ENCODE measurements at places on chromosomes 7 and 10. TPM values are rescaled to one million over a fixed set of nuclear protein-coding genes. Genes with fewer than 3 reads are reported as not detected.

DNA sequence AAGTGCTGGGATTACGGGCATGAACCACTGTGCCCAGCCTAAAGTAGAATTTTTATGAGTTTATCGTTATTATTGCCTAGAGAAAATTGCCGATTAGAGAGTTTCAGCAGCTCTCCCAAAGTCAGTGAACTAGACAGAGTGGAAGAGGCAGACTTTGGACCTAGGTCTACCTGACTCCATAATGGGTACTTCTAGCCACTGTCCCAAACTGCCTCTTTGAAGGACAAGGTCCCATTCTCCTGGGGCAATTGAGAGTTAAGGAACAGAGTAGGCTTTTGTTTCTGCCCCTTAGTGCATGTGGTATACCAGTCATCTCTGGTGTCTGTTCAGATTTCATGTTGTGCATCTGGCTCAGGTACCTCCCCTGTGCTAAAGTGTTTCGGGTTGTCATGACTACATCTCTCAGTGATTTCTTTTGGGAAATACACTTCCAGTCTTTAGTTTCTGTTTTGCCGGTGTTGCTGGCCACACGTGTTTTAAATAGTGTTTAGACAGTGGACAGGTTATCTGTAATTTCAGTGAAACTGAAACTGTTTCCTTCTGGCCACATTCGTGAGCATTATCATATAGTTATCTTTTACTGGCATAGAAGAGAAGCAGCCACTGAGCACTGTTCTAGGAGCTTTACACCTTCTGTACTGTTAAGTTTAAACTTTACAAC is 4.7 kb downstream of the TMEM236 start:
- no peak for DNase-seq

- DNase-seq, result no peak
Measured at GRCh38 chr7:68629-69028, 123.7 kb upstream of the FAM20C start.

- DNase-seq, result no peak
Measured at GRCh38 chr7:141184532-141185190, 110.8 kb downstream of the TMEM178B start.

The SPACDR gene
- 1.2 TPM for total RNA-seq

DNA sequence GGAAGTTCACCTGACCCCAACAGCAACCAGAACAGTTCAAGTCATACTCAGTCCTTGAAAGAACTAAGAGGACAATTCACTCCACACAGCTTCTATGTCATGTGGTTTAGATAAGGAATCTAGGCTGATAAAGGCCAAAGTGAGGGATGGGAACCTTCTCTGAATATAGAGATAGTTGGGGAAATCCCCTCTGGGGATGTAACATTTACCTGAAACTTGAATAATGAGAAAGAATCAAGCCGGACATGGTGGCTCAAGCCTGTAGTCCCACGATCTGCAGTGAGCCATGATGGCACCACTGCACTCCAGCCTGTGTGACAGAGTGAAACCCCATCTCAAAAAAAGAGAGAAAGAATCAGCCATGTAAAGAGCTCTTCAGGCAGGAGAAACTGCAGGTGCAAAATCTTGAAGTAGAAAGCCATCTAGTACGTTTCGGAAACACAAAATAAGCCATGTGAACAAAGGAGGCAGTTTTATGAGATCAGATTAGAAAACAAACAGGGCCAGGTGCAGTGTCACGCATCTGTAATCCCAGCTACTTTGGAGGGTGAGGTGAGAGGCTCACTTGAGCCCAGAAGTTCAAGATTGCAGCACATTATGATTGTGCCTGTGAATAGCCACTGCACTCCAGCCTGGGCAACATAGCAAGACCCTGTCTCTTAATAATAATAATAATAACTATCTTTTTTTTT is 4.5 kb upstream of the DNMBP start:
- DNase-seq, result no peak

The GBX1 gene
- not detected for total RNA-seq

DNA sequence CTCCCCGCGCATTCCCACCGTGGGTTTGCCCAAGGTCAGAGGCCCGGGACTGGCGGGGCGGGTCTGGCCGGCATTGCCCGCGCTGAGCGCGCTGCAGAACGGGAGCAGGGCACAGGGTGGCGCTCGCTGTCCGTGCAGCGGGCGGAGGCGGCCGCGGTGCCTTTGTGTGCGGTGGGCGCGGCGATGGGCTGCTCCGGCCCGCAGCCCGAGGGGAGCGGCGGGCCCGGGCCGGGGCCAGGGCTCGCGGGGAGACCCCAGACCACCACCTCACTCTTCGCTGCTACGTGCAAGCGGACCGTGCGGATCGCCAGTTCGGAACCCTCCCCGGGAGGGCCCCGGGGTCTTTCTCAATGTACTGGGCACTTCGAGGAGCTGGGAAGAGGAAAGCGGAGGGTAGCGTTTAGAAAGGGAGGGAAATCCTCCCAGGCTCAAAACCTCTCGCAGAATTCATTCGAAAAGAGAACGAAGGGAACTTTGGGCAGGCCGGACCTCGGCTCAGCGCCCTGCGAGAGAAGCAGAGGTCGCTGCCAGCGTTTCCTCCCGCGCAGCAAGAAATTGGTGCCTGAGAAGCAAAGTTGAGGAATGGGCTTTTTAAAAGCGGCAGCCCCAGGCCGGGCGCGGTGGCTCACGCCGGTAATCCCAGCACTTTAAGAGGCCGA is 8.5 kb downstream of the SP8 start:
- no peak for DNase-seq

The HOXA11 gene
- total RNA-seq, result not detected

GRCh38 chr10:64546073-64546472 is 1024.9 kb downstream of the REEP3 start:
- no peak for DNase-seq

The MSMB gene
- total RNA-seq, result not detected

DNA sequence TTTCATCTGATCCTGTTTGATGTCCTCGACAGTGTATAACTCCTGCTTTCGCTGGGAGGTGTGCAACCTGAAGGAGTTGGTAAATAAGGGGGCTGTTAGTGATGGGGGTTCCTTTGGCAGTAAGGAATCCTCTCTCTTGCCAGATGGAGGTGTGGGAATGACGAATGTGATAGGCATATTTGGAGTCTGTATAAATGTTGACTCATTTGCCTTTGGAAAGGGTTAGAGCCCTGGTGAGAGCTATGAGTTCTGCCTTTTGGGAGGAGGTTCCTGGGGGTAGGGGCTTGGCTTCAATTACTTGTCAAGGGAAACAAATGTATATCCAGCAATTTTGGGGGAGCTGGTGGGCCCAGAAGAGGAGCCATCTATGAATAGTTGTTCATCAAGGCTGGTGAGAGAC is 11.4 kb upstream of the CHST3 start:
- no peak for DNase-seq

DNA sequence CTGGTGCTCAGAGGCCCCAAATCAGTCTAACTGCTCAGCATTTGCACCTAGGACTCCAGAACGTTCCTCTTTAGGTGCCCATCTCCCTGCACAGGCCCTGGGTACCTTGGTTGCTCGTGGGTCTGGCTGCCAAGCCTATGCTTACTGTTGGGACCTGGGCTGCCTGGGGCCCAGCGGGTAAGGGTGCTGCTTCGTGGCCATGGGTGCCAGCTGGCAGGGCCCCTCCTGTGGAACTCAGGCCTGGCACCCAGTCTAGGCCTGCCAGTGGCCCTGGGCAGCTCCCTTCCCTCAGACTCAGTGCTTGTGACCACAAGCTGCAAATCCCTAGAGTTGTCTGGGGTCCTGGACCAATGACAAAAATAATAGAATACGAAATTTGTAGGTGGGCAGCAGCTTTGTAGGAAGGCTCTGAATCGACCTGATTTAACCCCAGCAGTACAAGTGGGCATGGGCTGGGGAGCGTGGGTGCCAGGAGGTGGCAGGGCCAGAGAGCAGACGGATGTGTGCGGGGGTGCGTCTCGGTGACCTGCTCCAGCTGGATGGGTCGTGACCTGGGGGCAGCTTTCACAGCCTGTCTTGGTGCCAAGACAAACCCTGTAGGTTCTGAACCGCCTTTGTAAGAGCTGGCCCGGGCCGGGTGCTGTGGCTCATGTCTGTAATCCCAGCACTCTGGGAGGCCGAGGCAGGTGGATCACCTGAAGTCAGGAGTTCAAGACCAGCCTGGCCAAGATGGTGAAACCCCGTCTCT is 69.7 kb downstream of the MKI67 start:
- no peak for DNase-seq

DNA sequence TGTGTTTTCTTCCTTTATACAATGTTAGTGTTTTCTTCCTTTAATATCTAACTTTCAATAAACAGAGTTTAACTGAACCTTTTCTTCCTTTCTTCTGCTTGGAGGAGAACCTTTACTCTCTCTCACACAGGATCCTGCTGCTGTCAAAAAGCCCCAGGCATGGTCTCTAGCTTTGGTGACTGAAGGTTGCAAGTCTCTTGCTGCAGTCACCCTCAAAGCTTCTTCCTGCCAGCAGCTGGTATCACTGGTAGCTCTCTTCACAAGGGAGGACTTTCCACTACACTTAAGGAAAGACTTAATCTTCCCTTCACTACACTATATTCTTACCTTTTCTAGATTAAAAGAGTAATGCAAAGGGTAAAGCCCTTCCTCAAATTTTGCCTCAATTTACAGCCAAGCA is 153.4 kb downstream of the SGMS1 start:
- DNase-seq, result no peak

GRCh38 chr10:95480901-95481491 is 80.2 kb downstream of the SORBS1 start:
- DNase-seq, result no peak

DNA sequence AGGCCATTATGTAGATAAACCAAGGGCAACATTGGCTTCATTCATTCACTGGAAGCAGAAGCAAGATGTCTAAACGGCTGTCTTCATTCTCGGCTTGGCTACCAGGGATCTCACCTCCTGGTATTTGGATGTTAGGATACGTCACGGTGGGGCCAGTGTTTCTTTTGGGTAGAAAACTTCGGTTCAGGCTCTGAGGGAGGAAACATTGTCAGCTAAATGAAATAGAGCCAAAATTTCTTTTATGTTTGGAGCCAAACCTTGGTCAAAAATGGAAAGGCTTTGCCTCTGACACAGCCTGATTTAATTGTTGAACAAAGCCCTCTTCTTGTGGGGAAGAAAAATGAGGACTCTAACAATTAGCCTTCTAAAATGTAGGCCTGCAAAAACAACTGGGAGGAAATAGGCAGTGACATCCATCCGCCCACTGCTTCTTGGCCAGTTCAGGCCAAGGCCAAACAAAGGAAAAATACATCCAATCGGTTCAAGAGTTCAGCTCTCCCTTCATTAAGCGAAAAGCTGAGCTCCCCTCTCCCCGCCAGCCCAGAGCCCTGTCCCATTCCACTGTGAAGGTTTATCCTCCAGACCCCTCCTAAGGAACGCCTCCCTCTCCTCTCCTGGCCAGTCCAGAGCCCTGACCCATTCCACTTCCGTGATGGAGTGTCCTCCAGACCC is 44.4 kb downstream of the PFKFB3 start:
- DNase-seq, result peak; percentile 5

DNA sequence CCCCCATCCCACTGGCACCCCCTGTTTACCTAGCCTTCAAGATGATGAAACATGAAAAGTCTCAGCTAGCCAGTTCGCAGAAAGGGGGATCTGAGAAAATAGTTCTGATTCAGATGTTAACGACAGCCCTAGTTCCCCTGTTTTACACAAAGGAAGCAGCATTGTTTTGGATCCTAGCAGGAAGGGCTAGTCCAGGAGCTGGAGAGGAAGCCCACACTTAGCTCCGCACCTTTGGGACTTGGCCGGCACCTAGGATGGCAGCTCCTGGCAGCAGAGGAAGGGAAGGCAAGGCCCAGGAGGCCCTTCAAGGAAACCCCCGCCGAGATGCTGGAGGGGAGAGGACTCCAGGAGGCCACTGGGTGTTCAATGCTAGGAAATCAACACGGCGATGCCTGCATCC is 29.0 kb upstream of the MGMT start:
- DNase-seq, result no peak

DNA sequence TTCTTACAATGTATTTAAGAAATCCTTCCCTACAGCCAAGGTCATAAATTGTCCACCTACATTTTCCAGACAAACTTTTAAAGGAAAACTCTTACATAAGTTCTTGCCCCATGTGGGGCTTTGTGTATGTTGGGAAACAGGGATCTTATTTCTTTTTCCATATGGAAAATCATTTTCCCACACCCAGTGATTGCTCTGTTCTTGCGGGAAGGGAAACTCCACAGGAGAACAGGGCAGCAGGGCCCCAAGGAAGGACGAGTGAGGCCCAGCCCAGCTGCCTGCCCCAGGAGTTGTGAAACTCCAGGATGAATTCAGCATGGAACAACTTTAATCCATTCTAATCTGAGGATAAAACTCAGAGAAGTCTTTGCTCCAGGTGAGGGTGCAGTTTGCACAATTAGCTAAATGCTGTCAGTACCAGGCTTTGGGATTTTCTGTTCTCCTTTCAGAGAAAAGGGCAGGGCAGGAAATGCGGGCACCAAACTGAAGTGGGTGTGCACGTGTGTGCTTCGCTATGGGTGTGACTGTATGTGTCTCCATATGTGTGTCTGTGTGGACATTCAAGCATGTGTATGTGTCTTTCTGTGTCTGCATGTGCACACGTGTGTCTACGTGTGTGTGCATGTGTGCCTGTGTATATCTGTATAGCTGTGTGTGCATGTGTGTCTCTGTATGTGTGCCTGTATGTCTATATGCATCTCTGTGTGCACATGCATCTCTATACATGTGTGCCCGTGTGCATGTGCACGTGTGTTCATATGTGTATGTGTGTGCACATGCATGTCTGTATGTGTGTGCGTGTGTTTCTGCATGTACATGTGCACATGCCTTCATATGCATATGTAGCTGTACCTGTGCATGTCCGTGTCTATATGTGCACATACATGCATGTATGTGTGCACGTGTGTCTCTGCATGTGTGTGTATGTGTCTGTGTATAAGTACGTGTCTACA is 102.0 kb upstream of the FAM20C start:
- no peak for DNase-seq

The CALML3 gene
- total RNA-seq, result not detected

GRCh38 chr10:60041489-60042133 is 135.3 kb upstream of the CCDC6 start:
- DNase-seq, result no peak

The MRLN gene
- total RNA-seq, result not detected
